ENCODE measurements at places on chromosomes 3 and 15.

DNA sequence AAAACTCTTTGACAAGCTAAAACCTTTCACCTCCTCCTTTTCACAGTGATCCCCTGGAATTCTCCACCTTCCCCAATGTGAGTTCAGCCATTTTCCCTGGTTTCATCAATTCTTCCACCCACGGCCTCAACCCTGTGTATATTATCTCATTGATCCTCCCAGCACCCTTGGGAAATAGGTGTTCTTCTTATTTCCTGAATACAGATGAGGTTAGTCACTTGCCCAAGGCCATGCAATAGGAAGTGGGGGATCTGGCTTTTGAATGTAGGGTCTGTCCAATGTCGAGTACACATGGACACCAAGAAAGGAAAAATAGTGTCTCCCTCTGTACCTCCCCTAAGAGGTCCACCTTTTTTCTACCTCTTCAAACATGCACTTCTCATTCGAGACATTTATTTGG, 262.8 kb upstream of the ST8SIA2 start:
- DNase-seq: no peak

- DNase-seq: no peak
These were observed 27.9 kb upstream of the SLC41A3 start for GRCh38 chr3:126111566-126112475.

DNA sequence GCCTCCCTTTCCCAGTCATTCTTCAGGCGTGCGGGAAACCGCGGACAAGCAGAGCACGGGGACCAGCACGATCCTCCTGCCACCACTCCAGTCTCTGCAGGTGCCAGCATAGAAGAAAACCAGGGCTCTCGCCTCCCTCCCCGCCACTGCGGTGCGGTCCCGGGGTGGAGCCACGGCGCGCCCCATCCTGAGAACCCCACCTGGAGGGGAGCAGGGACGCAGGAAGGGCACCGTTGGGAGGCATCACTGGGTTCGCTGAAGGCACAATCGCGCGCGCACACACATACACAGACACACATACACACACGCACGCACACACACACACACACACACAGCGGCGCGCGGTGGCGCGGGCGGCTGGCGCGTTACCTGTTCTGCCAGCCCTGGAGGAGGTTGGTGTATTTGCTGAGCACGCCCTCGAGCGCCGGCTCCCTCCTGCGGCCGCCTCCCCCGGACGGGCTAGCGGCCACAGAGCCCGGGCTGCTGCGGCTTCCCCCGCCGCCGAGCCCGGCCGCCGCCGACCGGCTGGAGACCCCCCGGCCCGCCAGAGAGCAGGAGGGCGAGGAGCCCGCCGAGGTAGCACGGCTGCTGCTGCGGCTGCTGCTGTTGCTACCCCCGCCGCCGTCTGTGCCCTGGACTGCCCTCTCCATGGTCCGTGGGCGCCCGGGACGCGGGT, 394 bp downstream of the OSBPL10 start:
- no peak for DNase-seq

DNA sequence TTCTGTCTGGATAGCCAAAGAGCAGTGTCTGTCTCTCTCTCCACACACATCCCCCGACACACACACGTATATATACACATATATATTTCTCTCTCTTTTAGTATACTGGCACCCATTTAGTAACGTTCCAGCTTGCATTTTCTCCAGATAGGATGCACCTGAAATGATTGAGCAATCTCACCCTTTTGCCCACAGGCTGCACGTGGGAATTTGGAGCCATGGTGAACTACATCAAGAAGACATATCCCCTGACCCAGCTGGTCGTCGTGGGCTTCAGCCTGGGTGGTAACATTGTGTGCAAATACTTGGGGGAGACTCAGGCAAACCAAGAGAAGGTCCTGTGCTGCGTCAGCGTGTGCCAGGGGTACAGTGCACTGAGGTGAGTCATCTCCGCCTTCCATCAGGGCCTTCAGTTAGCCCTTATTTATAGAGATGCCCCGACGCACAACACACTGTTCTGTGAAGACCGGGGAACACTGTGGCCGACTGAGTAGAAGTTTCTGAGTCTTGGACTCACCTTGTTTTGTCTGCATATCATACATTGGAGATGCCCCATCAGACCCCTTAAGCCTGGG, 45.7 kb downstream of the RLBP1 start:
- no peak for DNase-seq

GRCh38 chr3:126476166-126477060, 722 bp upstream of the ZXDC start:
- DNase-seq: no peak

DNA sequence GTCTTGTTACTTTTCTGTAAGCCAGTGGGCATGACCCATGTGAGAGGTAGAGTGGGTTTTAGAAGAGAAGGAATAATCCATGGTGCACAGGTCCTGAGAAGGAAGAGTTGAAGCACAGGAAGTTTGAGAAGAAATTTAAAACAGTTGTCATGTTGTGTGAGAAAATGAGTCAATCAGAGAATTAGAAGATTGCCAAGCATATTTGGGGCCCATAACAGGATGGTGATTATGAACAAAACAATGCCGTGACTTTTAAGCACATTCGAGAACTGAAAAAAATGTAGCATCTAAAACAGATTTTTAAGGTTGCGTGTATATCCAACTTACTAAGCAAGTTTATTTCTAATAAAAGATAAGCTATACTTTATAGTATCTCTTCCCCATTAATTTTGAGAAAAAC, 198.7 kb downstream of the RORA start:
- no peak for DNase-seq

DNA sequence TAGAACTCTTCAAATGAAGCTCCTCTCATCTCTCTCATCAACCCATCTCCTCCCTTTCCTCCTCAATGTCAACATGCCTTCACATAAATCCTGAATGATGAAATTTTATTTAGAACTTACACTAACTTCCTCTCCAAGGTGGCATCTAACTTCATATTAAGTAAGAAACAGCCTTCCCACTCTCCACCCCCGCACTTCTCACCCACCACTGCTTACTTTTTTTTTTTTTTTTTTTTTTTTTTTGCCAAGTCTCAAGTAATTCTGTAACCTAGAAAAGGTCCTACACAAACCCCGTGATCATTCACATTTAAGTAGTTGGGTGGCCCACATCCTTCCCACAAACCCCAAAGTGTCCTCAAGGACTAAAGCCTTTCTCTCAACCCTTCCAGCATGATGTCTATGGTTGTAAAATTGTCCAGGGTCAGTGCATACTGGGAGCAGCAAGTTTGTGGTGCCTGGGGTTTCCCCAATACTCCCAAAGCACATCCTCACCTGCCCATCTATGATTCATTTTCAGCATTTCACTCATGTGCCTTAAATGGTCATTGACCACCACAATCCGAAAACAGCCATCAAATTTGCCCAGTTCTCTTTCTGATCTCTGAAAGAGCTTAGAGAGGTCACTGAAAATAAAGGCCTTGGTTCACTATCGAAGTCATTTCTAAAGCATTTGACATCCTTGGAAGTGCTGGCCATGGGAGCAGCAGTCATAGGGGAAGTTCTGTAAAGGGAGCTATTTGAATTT, 47.2 kb downstream of the CD86 start:
- no peak for DNase-seq

GRCh38 chr3:121491683-121492320, 54.0 kb downstream of the POLQ start:
- DNase-seq: no peak

- DNase-seq: no peak
These were observed 944 bp upstream of the EIF4E3 start for GRCh38 chr3:71726146-71726545.

DNA sequence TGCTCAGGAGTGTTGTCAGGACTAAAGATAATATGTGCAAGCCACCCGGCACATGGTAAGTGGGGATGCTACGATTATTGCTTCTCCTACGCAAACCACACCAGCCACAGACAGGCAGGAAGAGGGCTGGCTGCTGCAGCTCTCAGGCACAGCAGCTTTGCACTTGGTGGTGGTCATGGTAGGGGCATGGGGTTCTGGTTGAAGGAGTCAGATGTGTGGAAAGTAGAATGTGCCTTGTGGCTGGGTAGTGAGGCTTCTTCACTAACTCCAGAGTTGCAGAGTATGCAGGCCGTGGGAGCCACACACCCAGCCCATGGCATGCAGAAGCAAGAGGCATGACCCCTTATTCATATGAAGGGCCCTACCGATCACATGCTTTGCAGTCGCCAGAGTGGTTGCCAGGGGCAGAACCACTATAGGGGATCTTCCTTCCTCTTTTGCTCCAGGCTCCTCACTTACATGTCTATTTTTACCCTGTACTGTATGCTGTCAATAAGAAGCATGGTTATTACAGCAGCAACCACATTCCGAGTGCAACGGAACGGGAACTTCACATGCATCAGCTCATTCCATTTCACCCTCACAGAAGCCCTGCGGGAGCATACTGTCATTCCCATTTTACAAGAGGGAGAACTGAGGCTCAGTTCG, 59.2 kb upstream of the HERC1 start:
- no peak for DNase-seq

DNA sequence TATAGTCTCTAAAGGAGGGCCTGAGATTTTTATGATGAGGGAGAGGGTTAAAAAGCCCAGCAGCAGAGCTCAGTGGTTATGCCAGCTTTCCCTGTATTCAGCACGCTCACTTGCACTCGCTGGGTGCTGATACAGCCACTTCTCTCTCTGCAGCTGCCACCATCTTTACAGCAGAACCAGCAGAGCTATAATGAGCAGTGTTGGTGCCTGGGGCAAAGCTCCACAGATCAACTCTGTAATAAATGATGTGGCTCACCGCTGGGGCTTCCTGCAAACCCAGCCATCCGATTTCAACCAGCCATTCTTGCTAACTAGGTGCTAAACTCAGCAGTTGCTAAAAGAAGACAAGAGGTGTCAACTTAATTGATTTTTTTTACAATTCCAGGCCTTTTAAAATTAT, 48.0 kb downstream of the ARNT2 start:
- DNase-seq: no peak

DNA sequence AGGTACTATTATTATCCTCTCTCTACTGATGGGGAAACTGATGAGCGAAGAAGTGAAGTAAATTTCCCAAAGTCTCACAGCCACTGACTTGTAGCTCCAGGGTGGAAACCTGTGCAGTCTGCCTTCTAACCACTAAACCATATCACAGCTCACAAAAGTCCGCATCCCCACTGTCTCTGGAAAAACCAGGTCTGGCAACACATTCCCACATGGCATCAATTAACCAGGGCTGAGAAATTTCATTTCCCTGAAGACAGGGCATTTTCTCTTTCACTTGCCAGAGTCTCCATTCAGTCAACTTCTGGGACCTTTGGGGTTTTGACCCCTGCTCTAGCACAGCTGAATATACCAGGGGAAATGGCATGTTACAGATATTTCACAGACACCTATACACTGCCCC, 26.5 kb downstream of the FBXO40 start:
- DNase-seq: no peak

DNA sequence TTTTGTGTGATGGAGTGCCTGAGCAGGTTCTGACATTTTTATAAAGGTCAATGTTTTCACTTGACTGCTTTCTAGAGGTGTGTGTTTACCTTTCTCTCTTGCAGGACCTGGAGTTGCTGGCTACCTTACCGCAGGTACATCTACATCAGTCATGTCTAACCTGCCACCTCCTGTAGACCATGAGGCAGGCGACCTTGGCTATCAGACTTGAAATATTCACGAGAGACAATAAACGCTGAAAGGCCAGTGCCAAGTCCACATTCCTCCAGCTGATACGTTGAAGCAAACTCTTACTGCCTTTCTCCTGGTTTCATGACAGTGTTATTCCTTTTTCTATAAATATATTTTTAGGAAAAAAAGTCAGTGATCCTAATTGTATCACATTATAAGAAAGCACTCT, 59.0 kb upstream of the ACKR4 start:
- no peak for DNase-seq

DNA sequence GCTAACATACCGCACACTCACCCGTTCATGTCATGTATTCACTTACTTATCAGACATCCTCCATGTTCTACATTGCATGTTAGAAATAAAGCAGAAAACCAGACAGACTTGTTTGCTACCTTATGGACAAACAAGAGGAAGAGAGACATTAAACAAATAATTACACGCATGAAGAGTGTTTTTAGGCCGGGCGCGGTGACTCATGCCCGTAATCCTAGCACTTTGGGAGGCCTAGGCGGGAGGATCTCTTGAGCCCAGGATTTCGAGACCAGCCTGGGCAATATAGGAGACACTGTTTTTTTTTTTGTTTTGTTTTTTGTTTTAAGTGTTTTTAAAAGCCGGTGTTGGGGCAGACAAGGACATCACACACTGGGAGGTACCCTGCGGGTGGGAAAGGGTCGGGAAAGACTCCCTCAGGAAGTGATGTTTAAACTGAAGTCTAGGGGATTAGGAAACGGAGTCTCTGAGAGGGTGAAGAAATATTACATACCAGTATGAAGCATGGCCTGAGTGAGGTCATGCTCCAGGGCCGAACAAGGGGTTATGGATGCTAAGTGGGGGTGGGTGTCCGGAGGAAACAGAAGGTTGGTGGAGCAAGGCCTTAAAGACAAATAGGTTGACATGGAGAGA, 2.1 kb upstream of the USP3 start:
- no peak for DNase-seq

- DNase-seq: no peak
These were observed 14.0 kb downstream of the UBE2E1 start for GRCh38 chr3:23819599-23820360.

DNA sequence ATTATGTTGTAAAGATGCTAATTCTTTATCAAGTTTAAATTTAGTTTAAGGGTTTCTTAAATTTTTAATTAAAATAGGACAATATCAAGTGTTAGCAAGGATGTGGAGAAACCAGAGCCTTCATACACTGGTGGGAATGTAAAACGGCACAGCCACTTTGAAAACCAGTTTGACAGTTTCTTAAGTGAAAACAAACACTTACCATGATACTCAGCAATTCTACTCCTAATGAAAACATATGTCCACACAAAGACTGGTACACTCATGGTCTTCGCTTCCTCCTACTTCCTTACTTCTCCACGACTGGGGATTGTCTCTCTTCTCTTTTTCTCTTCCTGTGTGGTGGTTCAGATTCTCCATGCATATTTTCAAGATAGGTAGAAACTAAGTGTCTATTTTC, 9.2 kb downstream of the SKIC8 start:
- no peak for DNase-seq
